ENCODE measurements at places on chromosomes 12 and 14.

GRCh38 chr14:100709289-100710284 lies 17.1 kb upstream of the DLK1 start:
- peak; percentile 12 for DNase-seq

GRCh38 chr14:68975667-68976066 lies 3.4 kb downstream of the ACTN1 start:
- peak; percentile 76 for DNase-seq

DNA sequence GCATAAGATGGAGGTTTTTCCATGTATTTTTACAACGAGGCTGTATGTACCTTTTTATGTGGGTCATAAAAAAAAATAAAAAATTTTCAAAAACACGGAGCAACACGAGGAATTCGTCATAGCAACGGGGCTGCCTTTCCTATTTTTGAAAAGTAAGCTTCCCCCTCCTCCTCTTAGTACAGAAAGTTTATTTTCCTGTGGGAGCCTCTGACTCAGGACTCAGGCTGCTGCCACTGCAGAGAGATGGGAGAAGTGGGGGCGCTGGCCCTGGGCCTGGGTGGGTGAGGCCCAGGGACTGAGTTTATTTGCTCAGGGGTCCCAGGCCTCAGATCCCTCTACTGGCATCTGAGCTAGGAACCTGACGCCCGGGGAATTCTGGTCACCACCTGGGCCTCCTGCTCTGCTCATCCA lies 10.2 kb upstream of the CMKLR1 start:
- DNase-seq, result peak; percentile 71

DNA sequence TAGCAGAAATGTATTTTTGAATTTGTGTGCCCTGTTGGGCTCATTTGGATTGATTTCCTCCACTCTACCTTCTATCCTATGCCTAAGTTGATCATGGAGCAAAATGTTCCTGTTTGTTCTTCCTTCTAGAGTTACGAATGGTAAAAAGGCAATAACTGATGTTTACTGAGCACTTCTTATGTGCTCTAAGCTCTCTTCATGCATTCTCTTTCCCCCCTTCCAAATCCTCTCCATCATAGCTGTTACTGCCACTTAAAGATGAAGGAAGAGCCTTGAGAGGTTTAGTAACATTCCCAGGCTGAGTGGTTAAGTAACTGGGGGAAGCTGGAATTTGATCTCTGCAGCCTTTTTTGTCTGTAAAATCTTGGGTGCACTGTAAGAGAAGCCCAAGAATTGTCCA lies 60.1 kb downstream of the CHST11 start:
- DNase-seq, result no peak

DNA sequence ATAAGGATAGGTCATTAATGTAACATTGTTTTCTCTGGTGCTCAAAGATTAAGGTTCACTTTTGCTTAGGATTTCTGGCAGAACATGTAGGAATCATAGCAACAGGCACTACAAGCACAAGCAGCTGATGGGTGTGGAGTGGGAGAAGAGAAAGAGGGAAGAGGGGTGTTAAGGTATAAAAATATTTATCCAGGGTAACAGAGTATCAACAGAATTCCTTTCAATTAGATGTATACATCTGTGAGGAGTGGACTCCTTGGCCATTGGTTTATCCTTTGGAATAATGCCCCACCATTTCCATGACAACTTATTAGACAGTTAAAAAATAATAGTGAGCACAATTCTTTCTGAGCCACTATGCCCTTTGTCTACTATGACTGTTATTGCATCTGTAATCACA lies 388.3 kb upstream of the DDHD1 start:
- DNase-seq, result no peak

- no peak for DNase-seq
These were observed 220.0 kb downstream of the NEDD1 start for GRCh38 chr12:97127061-97127460.

- DNase-seq, result peak; percentile 49
These were observed 16.9 kb downstream of the CDKN1B start for GRCh38 chr12:12734054-12734453.

DNA sequence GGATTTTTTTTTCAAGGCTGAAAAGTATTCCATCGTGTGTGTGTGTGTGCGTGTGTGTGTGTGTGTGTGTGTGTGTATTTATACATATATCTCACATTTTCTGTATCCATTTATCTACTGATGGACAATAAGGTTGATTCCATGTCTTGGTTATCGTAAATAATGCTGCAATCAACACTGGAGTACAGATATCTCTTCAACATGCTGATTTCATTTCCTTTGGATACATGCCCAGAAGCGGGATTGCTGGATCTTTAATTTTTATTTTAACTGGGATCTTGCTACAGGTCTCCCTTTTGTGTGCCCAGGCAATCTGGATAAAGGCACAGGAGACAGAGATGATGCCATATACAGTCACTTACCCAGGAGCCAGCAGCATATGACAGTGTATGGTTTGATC lies 338.1 kb downstream of the SOX5 start:
- DNase-seq, result no peak

- no peak for DNase-seq
These were observed 382.8 kb downstream of the ADAMTS20 start for GRCh38 chr12:43169115-43169681.

DNA sequence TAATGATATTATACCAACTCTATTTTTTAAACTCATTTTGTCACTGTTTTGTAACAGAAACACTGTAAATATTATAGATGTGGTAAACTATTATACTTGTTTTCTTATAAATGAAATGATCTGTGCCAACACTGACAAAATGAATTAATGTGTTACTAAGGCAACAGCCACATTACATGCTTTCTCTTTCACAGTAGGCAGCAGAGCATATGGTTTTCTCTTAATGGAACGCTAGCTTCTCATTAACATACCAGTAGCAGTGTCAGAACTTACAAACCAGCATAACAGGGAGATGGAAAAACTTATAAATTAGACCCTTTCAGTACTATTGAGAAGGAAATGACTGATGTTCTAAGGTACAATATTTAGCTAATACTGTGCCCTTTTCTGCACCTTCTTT lies 398.8 kb downstream of the PRKD1 start:
- no peak for DNase-seq

- DNase-seq, result peak; percentile 22
These were observed 124.1 kb downstream of the SSPN start for GRCh38 chr12:26319511-26319910.

GRCh38 chr12:119060847-119061796 lies 79.8 kb downstream of the SRRM4 start:
- peak; percentile 37 for DNase-seq
